Foreskin melanocyte (primary cell): ENCODE measurements at places on chromosomes 2 and 18.

DNA sequence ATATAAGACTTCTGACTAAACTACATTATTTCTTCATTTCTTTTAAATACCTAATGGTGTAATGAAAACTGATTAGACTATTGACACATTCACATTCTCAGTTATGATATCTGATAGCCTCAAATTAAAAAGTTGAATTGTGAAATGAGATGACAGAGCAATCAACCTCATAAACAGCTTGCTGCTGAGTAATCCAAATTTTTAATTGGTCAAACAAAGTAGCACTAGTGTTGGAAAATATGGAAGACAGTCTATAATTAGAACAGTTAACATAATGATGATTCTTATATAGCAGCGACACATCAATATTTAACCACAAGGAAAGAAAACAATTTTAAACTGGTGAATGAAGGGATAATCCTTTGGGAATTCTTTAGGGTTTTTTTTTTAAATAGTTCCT is 91.9 kb upstream of the LRP1B start:
- no peak for DNase-seq

DNA sequence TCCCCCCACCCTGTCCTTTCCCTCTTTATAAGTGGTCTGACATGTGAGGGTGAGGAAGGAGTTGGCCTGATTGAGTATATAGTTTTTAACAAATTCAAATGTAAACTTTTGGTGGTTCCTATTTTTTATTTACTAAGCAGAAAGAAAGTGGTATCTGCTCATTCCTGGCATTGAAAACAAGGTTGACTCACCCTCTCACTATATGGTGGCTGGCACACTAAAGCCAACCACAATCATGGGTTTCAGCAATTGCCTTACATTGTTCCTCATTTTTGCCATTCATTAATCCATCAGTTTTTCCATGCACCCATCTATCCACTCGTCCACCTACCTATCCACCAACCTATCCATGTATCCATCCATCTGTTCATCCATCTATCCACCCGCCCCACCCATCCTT is 75.4 kb upstream of the IGFBP5 start:
- no peak for DNase-seq

- DNase-seq, result no peak
These were observed 82.6 kb downstream of the CERKL start for GRCh38 chr2:181574321-181574720.

DNA sequence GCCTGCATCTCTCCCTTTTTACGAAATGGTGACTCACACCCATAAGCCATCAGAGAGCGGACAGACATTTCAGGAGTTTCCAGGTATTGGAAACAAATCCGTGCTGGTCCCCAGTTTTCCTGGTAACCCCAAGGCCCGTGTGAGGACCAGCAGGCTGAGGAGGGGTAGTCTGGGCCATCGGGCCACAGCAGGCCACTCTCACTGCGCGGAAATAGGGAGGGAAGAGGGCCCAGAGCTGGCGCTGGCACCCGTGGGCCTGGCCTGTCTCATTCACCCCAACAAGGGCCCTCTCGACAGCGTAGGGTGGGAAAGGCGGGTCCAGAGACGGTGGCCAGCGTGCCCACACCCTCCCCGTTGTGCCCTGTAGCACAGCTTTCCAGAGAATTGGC is 13.7 kb upstream of the FAHD2A start:
- no peak for DNase-seq

DNA sequence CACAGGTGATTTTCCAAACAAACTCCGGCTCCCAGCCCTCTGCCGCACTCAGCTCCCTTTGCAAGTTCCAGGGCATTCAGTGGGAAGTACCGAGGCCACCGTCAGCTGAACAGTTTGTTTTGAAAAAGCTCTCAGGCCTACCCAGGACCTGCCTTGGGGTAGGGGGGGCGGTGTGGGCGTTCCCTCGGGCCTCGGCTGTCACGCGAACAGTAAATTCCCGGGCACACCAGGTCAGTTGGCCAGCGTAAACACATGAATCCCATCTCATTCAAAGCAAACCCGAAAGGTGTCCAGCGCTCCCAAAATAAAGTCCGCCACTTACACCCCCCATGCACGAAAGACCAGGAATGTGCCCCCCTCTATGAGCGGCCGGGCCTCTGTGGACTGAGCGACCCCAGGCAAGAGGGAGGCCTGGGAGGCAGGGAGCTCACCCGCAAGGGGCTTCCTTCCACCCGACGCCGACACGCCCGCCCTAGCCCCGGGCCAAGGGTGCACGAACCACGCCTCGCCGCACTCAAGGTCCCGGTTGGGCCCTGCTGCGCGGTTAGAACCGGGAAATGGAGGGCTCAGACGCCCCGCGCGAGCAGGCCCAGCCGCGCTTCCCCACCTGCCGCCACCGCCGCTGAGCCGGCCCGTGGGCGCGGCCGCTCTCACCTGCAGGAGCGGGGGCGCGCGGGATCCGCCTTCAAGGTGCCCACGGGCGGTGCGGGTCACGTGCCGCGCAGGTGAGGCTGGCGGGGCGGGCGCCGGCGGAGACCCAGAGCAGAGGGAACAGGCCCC is at the start of gene WDSUB1:
TSS of gene WDSUB1 (minus strand) at position 775 of the 780 bp plus-strand sequence. CDS start 3,634 bp downstream, outside the sequence.
- peak; percentile 52 for DNase-seq

- DNase-seq, result no peak
These were observed 720.8 kb downstream of the SLC4A3 start for GRCh38 chr2:220348206-220348605.

GRCh38 chr18:45104049-45104395 is 423.3 kb downstream of the SETBP1 start:
- no peak for DNase-seq

DNA sequence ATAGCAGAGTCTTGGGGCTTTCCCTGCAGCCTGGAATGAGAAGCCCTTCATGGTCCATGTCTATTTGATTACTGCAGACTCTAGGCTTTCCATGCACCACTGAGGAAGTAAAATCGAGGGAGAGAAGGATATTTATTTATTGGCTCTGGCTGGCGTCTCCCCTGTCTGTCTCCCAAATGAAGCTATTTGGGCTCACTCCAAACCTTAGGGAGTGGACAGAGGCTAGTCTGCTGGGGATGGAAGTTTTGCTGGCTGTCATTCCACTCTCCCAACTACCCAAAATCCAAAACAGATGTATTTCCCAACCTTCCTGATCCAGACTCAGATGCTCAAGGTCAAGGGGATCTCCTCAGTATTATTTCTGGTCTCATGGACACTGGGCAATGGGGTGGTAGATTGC is 33.7 kb downstream of the TMEM17 start:
- DNase-seq, result no peak

GRCh38 chr2:198441901-198442300 is 637.5 kb downstream of the PLCL1 start:
- DNase-seq, result no peak

- no peak for DNase-seq
These were observed 65.5 kb downstream of the SOWAHC start for GRCh38 chr2:109679626-109680025.

DNA sequence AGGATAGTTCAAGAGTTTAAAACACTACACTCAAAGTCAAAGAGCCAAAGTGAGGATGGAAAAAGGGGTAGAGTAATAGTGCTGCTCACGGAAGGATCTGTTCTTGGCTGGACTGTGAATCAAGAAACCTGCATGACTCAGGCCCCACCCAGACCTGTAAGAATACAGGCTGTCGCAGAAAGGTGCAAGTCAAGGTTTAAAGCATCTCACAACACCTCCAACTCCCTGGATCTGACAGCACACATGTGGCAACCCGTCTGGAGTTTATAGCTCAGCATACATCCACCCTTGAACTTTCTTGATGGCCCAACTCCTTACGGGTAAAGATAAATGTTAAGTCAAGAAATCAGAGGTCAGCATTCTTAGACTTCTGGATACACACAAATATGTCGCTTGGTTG is 6.3 kb downstream of the KIAA2012 start:
- DNase-seq, result no peak

GRCh38 chr2:85811180-85812093 is 57.6 kb downstream of the ATOH8 start:
- DNase-seq, result no peak

GRCh38 chr2:37593694-37594093 is 77.7 kb downstream of the CDC42EP3 start:
- DNase-seq, result no peak

DNA sequence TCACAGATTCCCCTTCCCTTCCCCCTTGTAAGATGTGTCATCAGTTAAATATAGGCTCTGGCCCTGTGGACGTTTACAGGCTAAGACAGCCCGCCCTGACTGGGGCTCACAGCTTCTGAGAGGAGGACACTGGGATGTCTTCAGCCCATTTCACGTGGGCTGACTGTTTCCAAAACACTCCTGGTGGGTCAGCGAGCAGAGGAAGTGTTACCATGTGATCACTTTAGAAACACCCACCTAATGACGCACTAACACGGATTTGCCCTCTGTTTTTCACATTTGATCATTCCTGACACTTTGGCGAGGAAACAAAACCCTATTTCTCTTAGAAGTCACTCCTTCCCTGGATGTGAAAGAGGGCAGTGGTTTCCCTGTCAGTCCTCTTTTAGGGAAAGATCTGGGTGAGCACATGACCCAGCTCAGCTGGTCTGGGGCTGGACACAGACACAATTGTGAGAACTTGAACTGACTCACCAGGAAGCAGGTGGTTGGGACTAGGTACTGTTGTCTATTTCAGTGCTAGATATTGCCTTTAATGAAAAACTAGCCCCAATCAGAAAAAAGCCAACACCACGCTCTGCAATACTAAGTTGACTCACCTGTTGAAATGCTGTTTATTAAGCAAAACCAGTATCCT is 38.8 kb downstream of the BMP10 start:
- DNase-seq, result peak; percentile 96

DNA sequence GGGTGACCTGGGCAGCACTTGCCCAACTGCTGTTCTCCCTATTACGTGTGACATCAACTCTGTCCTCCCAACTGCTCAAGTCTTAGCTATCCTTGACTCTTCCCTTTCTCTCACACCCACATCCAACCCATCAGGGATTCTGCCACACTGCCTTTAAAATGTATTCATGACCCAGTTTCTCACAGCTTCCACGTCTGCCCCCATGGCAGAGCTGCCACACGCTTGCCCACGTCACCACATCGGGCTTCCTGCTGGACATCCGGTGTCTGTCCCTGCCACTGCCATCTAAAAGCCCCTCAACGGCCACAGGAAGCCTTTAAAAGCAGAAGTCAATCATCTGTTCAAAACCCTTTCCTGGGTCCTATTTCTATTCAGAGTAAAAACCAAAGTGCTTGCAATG is 233.1 kb upstream of the POU3F3 start:
- no peak for DNase-seq

DNA sequence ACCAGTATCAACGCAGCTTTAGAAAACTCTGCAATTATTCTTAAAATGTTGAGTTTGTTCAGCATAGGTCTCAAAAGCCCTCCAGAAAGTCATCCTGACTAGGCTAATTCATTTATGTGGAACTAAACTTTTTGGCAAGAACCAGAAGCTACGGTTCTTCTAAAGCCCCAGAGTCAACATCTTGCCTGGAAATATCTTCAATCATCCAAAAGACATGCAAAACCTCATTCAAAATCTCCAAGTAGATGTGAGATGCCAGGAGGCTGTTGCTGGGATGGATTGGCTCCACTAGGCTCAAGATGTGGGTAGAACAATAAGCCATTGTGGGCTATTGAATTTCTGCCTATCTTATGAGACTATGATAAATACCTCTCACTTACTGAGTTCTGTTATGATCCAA is 2.1 kb upstream of the SCG2 start:
- DNase-seq, result peak; percentile 20
